Natural killer cell (primary cell): ENCODE measurements at places on chromosomes 12 and 14.

DNA sequence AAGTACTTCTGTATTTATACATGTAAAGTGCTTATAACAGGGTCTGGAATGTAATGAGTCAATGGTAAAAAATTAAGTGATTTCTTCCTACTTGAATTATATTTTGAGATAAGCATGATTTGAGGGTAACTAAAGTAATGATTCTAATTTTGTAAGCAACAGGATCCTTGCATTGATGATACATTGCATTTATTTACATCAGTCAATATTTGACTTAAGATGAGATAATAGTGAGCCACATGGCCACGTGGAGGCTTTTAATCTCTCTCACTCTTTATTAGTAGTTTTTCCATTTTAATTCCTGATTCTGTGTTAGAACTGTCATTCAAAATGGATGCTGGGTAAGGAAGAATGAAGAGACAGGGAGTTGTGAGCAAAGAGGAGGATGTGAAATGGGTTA is 298.1 kb upstream of the PRICKLE1 start:
- H3K4me1 ChIP-seq: no peaks in the 10 kb centered on the region
- DNase-seq: no peak

GRCh38 chr12:42757624-42758119 is 168.1 kb upstream of the PRICKLE1 start:
- H3K4me1 ChIP-seq: no peaks in the 10 kb centered on the region
- H3K36me3 ChIP-seq: no peaks in the 10 kb centered on the region
- no peak overlapping the region for H3K4me3 ChIP-seq
- H3K27ac ChIP-seq: no peak overlapping the region

GRCh38 chr12:83318386-83319098 is 631.8 kb downstream of the TMTC2 start:
- no peaks in the 10 kb centered on the region for H3K27me3 ChIP-seq
- no peak overlapping the region for H3K4me3 ChIP-seq
- DNase-seq: no peak
- H3K27ac ChIP-seq: no peak overlapping the region

GRCh38 chr12:108816652-108817335 is 40.6 kb downstream of the SSH1 start:
- H3K4me3 ChIP-seq: no peak overlapping the region
- H3K27me3 ChIP-seq: no peaks in the 10 kb centered on the region
- no peak for DNase-seq
- H3K27ac ChIP-seq: no peak overlapping the region

GRCh38 chr12:91921555-91921954 is 224.1 kb downstream of the BTG1 start:
- H3K36me3 ChIP-seq: no peaks in the 10 kb centered on the region
- no peaks in the 10 kb centered on the region for H3K27me3 ChIP-seq
- no peaks in the 10 kb centered on the region for H3K4me1 ChIP-seq
- no peak for DNase-seq

DNA sequence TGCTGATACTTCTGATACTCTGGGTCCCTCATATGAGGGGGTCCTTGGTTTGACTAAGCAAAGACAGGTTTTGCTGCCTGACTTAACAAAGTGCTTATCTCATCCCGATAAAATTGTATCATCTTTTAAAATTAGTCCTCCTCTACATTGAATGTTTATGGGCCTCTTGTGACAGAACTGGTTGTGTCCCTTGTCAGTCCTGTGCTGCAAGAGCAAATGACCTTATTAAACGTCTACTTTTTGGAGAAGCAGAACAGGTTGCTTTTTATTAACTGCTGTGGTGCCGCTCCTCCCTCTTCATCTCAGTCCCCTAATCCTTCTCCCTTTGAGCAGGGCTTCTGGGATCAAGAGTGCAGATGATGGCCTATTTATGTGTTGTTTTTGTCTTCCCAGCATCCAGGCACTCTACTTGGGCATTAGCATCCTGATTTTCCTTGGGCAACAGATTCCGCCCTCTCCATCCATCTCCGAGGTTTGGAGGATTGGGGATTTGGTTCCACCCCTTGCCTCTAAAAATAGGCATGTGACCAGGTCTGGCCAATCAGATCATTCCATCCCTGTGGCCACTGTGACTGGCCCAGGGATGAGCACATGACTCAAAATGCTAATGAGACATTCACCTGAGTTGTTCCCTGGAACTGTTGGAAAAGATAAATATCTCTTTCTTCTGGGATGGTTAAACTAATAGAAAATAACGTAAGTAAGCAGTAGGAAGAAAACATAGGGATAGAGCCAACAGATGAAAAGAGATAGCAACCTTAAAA is 2.9 kb upstream of the DENR start:
- H3K4me3 ChIP-seq: no peak overlapping the region
- H3K27me3 ChIP-seq: no peaks in the 10 kb centered on the region
- DNase-seq: no peak
- H3K4me1 ChIP-seq: peaks cover 15% of the 10 kb centered on the region
